ENCODE measurements at places on chromosomes 2 and 18. TPM values are rescaled to one million over a fixed set of nuclear protein-coding genes. Genes with fewer than 3 reads are reported as not detected.

The SERPINE2 gene
- 51.3 TPM for total RNA-seq

The REG3A gene
- total RNA-seq = not detected

The TUBA3E gene
- total RNA-seq = not detected

The RGPD8 gene
- total RNA-seq = 4.6 TPM

All from glomerular endothelial cell (primary cell).